ENCODE measurements at places on chromosomes 2 and 18.

- no peak for DNase-seq
Measured at GRCh38 chr18:23253630-23254029, 118.3 kb downstream of the CABLES1 start.

DNA sequence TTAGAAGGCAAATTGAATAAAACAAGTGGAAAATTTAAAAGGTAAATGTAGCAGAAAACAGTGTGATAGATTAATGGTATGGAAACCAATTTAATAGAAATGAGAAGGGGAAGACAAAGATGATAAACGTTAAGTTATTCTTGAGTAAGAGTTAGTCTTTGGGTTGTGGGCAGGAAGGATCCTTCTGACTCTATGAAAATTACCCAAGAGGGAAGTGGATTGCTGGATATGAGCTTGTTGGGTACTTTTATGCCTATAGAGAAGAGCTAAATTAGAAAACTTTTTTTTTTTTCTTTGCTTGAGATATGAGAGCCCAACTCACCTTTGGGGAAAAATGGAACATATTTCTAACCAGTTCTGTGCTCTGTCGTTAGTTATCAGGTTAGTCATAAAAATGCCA, 144.0 kb downstream of the LDLRAD4 start:
- no peak for DNase-seq

- no peak for DNase-seq
Measured at GRCh38 chr2:25159949-25160348, 8.4 kb downstream of the POMC start.

GRCh38 chr2:235146871-235147565, 195.2 kb downstream of the SH3BP4 start:
- DNase-seq = no peak

GRCh38 chr2:170024721-170025120, 153.2 kb upstream of the MYO3B start:
- no peak for DNase-seq

Data from effector CD8-positive, alpha-beta T cell (primary cell).